ENCODE measurements at places on chromosomes 2 and 18. TPM values are rescaled to one million over a fixed set of nuclear protein-coding genes. Genes with fewer than 3 reads are reported as not detected.

GRCh38 chr2:104371087-104371781 is 482.7 kb upstream of the POU3F3 start:
- no peaks in the 10 kb centered on the region for H3K36me3 ChIP-seq
- H3K4me3 ChIP-seq, result no peak overlapping the region
- DNase-seq, result no peak

Gene POTEI
- polyA plus RNA-seq, result 0.03 TPM

- no peaks in the 10 kb centered on the region for H3K27me3 ChIP-seq
- no peak for DNase-seq
These were observed 93.6 kb upstream of the UBXN4 start for GRCh38 chr2:135647836-135648579.

- no peak overlapping the region for H3K4me3 ChIP-seq
- peaks cover 12% of the 10 kb centered on the region for H3K36me3 ChIP-seq
- H3K27ac ChIP-seq, result peak overlapping the region; percentile 69
- DNase-seq, result no peak
These were observed 17.9 kb upstream of the SFXN5 start for GRCh38 chr2:73089270-73090030.

DNA sequence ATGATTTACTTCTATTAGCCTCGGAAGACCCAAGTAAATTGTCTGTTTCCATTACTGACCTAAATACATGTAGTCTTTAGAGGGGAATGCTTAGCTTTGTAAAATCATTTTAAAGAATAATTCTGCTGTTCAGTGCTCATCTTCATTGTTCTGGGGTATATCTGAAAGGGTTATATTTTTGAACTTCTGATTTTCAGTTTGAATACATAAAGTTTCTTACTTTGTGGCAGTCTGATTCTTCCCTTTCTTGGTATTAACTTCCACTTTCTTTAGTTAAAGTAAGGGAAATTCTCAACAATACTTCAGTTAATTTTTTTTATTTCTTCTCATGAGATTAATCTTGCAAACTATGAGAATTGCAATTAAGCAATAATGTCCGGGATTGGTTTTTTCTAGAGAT is 148.4 kb downstream of the DOCK10 start:
- H3K27ac ChIP-seq, result no peak overlapping the region
- H3K4me3 ChIP-seq, result no peak overlapping the region
- no peaks in the 10 kb centered on the region for H3K4me1 ChIP-seq
- no peaks in the 10 kb centered on the region for H3K27me3 ChIP-seq

All from sigmoid colon (tissue), 7 donors.